Dermis microvascular lymphatic vessel endothelial cell (primary cell): ENCODE measurements at places on chromosomes 7 and 10.

DNA sequence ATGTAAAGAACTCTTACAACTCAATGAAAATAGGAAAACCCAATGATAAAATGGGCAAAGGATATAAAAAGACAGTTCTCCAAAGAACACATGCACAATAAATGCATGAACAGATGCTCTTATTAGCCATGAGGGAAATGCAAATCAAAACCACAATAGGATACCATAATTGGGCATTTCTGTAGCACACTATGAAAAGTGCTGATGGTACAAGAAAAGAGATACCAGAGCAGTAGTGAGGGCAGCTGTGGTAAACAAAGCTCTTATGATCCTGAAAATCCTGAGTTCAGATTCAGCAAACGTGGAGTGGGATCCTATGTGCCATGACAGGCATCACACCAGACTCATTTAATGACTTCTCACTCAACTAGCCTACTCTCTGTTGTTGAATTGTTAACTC is 96.7 kb upstream of the SLC25A13 start:
- DNase-seq = no peak

- DNase-seq = no peak
Observed at GRCh38 chr7:81721437-81721836, 48.4 kb downstream of the HGF start.

- DNase-seq = no peak
Observed at GRCh38 chr7:115885550-115885949, 145.0 kb downstream of the TFEC start.

DNA sequence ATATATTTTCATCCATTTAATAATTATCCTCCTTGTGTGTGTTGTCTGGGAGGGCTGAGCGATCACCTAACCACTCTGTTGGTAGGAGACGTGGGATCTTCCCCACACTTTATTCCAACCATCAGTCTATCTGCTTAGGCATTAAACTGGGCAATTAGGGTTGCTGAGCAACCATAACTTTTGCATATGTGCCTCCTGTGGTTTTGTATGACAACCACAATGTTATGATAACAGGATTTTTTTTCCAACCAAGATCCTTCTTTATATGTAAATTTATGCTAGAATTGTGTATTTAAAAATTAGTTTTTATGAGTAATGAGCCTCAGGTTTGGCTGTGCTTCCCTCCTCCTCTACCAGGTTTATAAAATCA is 495.0 kb upstream of the MGMT start:
- DNase-seq = no peak

GRCh38 chr7:51102828-51103227 is 213.8 kb downstream of the COBL start:
- DNase-seq = no peak
